ENCODE measurements at places on chromosomes 1 and 21.

- DNase-seq: no peak
Measured at GRCh38 chr1:14678011-14678638, 79.6 kb downstream of the KAZN start.

DNA sequence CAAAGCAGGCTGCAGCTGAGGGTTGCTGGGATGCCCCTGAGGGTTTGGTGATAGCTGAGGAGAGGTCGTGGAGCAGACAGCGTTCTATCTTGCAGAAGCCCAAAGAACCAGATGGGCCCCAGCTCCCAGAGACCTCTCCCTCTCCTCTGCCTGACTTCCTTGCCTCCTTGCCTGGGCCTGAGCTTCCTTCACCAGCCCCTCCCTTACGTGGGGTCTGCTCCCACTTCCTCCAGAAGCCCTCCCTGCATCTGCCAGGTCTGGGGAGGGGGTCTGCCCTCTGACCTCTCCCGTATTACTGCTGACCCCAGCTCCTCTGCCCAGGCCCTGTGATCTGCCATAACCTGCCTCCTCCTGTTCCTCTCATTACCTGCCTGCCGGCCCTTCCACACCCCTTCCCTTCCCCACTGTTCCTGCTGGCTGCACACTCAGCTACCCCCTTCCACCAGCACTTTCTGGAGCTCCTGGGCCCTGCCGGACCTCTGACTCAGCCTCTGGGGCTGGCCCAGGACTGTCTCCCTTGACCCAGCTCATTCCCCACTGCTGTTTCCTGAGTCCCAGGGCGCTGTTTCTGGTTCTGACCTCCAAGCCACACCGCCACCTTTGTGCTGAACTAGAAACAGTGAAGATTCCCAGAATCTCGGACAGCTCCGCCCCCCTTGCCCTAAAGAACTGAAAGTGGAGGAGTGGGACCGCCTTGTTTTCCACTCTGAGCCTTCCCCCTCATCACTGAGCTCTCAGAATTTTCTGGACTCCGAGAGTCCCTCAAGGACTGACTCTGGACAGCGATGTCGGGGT lies 237.7 kb upstream of the C1orf174 start:
- no peak for DNase-seq

DNA sequence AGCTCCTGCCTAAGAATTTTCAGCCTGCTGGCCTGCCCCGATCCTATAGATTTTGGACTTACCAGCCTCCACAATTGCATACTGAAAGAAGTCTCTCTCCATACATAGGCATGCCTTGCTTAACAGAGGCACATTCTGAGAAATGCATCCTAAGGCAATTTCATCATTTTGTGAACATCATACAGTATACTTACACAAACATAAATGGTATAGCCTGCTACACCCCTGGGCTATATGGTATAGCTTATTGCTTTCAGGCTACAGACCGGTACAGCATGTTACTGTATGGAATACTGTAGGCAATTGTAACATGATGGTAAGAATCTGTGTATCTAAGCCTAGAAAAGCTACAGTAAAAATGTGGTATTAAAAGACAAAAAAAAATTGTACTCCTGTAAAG lies 174.7 kb downstream of the NRIP1 start:
- no peak for DNase-seq

DNA sequence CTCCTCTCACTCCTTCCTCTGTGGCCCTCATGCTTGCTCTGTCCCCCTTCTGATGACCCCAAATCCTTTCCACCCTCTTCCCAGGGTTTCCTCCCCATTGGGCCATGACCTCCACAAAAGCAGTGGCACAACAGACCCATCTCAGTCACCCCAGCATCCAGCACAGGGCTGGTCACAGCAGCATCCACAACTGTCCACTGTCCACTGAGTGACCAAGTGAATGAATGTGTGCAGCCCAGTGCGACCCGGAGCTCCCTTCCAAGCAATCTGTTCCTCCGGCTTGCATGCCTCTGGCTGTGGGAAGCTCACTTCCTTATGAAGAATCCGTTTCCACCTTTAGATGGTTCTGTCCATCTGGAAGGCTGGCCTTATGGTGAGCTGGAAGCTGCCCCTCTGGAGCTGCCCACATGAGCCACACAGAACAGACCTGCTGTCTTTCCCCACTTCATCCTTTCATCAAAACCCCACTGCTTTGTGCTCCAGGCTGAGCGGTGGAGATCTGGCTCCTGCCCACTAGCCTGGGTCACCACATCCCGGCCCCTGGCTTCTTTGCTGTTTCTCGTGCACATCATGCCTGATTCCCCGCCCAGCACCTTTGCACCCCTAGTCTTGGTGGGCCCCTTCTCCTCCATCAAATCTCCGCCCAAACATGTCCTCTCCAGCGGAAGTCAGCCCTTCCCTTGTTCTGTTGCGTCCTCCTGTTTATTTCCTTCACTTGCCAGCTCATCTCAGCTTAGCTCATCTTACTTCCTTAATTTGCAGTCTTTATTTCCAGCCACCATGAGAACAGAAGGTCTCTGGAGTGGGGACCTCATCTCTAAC lies 56.4 kb downstream of the EDN2 start:
- DNase-seq: no peak

DNA sequence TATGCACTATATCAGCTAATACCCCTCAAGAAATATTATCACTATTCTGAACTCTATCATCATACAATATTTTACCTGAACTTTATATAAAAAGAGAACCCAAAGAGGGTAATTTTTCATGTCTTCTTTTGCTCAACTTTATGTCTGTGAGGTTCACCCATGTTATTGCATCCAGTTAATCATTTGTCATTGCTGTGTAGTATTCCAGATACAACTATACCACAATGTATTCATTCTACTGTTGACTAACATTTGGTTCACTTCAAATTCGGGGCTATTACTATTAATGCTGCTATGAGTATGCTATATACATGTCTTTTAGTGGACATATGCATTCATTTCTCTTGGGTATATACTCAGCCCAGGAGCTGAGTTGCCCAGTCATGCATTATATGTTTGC lies 21.0 kb upstream of the DLGAP3 start:
- DNase-seq: no peak

All from stimulated activated CD4-positive, alpha-beta T cell treated with anti-CD3 and anti-CD28 coated beads, Interleukin-15, amount 100 ng/mL, for 24 hours (primary cell).